ENCODE measurements at places on chromosomes 5 and 9.

- DNase-seq: peak; percentile 29
Measured at GRCh38 chr9:37187292-37187691, 66.9 kb downstream of the ZCCHC7 start.

DNA sequence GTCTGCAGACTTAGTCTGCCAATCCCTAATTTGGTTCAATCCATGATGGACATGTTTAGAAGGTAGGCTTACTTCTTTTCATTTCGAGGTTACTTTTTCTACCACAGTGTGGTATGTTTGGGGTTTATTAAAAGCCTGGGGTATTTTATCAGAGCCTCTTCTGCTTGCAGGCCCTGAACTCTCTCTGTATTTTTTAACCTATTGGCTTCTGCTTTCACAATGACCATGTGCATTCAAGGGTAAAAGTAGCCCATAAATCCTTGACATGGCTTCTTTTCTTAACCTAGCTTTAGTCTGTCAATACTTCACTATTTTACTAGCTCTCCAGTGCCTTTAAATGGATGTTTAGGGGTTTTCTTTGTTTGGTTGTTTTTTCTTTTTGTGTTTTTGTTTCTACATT lies 286.6 kb downstream of the FER start:
- DNase-seq: no peak

GRCh38 chr9:19372567-19372966 lies 7.5 kb downstream of the RPS6 start:
- no peak for DNase-seq

- DNase-seq: no peak
Measured at GRCh38 chr5:81750308-81751008, 439 bp downstream of the SSBP2 start.

GRCh38 chr5:88713818-88714217 lies 169.2 kb downstream of the MEF2C start:
- DNase-seq: no peak

GRCh38 chr5:75993183-75993582 lies 90.0 kb upstream of the SV2C start:
- DNase-seq: no peak

DNA sequence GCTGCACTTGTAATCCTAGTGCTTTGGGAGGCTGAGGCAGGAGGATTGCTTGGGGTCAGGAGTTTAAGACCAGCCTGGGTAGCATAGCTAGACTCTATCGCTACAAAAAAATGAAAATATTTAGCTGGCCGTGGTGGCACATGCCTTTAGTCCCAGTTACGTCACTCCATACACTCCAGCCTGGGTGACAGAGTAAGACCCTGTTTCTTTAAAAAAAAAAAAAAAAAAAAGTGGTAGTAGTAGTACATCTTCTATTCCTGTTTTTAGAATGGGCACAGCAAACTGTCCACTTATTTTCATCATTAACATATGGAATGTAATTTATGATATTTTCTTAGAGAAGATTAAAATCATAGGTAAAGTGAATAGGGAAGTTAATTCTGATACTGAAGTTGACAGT lies 48.2 kb downstream of the TRIO start:
- DNase-seq: no peak

DNA sequence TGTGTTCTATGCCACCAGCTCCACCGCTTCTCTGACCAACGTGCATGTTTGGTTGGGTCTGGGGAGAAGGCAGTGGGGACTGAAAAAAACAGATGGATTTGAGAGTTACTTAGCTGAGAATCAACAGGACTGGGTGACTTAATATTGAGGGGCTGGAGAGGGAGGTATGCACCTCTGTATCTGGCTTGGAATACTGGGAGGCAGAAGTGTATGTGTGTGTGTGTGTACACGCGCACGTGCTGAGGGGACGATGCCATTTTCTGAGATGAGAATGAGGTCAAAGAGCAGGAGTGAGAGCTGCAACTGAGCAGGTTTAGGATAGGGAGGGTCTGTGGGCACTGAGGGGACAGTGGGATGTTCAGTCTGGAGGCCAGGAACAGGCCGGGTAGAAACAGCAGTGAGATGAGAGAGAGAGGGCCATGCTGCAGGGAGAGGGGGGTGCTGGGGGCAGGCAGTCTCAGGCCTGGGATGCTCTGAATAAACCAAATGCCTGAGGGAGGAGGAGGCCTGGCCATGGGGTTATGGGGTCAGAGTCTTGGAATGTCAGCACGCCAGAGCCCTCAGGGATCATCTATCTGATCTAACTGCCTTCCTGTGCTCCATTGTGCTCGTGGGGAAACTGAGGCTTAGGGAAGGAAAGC lies 14.0 kb downstream of the PDGFRB start:
- DNase-seq: no peak
